ENCODE measurements at places on chromosomes 11 and 22.

DNA sequence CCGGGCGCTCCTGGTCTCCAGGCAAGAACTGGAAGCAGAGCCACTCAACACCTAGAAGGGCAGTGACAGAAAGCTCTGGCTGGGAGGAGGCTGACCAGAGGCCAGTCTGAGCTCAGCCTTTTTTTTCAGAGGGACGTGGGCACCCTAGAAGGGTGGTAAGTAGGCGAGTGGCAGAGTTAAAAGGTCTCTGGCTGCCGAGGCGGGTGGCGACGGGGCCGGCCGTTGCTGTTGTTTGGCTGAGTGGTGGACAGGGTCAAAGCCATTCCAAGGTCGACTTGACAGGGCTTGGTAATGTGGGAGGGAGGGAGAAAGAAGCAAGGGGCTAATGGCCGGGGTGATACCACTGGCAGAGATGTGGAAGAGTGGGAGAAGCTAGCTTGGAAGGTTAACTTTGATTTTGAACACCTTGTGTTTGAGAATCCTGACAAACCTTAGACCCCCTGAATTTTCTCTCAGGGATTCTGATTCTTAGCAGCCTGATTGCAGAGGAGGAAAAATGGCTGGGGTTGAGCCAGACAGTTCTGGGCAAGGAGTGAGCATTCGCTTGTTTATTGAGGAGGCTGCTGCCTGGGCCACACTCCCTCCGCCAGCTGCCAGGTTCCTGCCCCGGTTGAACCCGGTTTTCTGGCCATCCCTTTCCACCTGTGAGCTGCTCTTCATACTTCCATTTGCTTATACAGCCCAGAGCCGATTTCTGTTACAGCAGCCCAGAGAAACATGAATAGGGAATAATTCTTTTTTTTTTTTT lies 868 bp upstream of the SYCE3 start:
- no peak for DNase-seq

- no peak for DNase-seq
Measured at GRCh38 chr22:31085928-31086327, 4.8 kb downstream of the SMTN start.

DNA sequence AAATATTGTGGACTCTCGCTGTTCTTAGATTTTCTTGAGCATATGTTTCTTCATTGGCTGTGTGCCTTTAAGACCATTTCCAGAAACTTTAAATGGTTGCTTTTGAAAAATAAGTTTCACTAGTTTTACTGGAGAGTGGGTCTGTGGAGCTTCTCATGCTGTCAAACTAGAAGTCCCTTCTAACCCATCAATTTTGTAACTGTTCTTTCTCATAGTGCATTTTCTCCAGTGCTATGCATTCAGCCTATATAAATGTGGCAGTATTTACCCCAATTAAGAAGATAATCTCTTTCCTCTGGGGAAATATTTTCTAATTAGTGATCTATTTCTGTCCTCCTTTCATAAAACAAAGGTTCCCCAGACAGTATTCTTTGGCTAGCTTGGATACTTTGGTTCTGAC lies 97.9 kb upstream of the RRM1 start:
- DNase-seq: no peak

GRCh38 chr11:132251061-132251460 lies 880.6 kb downstream of the NTM start:
- no peak for DNase-seq

DNA sequence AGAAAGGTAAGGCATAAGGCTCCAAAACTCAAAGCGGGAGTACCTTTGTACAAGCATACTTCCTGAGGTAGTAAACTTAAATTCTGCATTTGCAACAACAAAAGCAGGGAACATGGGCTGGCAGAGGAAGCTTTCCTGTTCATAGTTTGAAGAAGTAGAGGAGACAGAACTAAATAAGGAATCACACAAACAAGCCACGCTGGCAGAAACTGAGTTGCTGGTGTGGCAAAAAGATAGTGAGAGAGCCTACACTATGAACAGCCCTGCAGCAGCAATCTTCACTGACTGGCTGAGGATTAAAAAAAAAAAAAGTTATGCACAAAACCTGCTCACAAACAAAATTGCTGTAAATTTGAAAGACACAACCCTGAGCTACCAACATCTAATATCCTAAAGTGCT lies 46.5 kb downstream of the FCHSD2 start:
- DNase-seq: no peak

- DNase-seq: no peak
Measured at GRCh38 chr11:109514313-109515018, 92.5 kb downstream of the C11orf87 start.

DNA sequence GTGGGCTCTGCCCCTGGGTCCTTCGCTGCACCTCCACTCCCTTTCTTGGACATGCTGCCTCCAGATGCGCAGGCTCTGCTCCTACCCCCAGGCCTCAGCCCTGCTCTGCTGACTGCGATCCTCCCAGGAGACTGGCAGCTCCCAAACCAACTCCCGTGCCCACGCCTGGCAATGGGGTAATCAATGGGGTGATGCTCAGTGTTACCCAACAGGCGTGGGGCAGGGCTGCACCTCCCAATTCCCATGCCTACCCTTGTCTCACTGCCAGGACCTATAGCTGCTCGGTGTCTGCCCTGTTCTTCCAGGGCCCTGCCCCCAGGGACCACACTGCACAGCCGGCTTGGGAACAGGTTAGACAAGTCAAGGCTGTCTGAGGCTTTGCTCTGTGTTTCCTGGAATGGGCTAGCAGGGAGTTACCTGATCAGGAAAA lies at the start of gene ALDH3B2:
Gene ALDH3B2, minus strand, starts transcription at position 182 of the 430 bp plus-strand sequence. CDS start 7,688 bp downstream, outside the sequence.
- no peak for DNase-seq

- no peak for DNase-seq
Measured at GRCh38 chr22:39943953-39944872, 16.0 kb upstream of the TMA7B start.

GRCh38 chr11:119362741-119363080 lies 16.2 kb upstream of the MFRP start:
- no peak for DNase-seq

GRCh38 chr22:42444077-42444904 lies 12.1 kb upstream of the NFAM1 start:
- DNase-seq: peak; percentile 73

- no peak for DNase-seq
Measured at GRCh38 chr11:123561431-123561800, 93.0 kb downstream of the SCN3B start.

GRCh38 chr22:22926370-22927195 lies 39.0 kb downstream of the IGLL5 start:
- no peak for DNase-seq

- DNase-seq: no peak
Measured at GRCh38 chr11:114134870-114135269, 75.4 kb downstream of the ZBTB16 start.

GRCh38 chr11:91857179-91857578 lies 367.4 kb upstream of the FAT3 start:
- no peak for DNase-seq

- DNase-seq: no peak
Measured at GRCh38 chr11:81005595-81005994, 1564.8 kb upstream of the TENM4 start.

DNA sequence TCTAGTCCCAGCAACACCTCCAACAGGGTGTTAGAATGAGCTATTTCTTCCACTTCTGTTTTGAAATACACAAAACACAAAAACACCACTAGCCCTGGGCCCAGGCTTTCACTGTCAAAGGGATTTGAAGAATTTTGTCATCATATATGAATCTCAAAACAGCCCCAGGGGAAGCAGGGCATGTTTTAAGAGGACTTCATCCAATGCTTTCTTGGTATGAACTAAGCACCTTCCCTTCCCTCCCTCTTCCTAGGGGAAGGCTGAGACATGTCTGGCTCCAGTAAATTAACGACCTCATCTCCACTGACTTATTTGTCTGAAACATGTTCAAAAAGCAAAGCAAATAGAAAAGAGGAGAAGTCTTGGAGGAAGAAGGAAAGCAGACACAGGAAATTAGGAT lies 75.7 kb upstream of the INCENP start:
- no peak for DNase-seq

GRCh38 chr22:19849835-19850762 lies 4.6 kb downstream of the GNB1L start:
- DNase-seq: no peak

- DNase-seq: no peak
Measured at GRCh38 chr11:129620237-129621104, 195.2 kb upstream of the TMEM45B start.

DNA sequence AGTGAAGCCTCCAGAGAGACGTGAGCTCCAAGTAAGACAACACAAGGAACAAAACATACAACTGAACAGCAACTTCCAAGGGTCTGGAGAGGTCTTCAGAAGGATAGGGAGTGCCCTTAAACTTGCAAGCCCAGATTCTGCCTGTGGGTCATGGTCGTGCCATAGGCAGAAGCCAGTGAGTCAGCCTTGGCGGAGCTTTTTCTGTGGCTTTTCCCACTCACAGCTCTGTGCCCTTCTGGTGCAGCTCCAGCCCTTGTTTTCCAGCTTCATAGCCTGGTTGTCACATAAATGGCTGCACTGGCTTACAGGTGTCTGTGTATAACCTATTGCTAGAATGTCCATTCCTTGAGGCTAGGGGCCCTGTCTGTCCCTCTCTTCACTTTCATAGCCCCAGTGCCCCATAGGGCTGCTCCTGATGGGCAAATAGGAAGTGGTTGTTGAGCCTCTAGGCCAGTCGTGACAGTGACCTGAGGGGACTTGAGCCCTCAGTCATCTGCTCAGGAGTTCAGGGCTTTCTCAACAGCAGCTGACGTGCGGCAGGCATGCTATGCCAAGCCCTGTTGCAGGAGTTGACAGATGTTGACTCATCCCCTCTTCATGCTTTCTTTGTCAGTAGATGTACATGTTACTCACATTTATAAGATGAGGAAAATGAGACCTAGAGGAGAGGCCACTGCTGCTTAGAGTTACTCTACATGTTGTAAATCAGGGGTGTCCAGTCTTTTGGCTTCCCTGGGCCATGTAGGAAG lies 7.4 kb downstream of the MED15 start:
- DNase-seq: no peak

GRCh38 chr22:19943082-19944026 lies 1.7 kb upstream of the TXNRD2 start:
- DNase-seq: no peak

GRCh38 chr22:47810505-47811500 lies 1048.4 kb downstream of the TBC1D22A start:
- no peak for DNase-seq

GRCh38 chr22:47802421-47802820 lies 1040.0 kb downstream of the TBC1D22A start:
- DNase-seq: no peak

GRCh38 chr22:49767355-49768062 lies 60.2 kb downstream of the BRD1 start:
- peak; percentile 43 for DNase-seq

- DNase-seq: no peak
Measured at GRCh38 chr22:25370322-25370721, 150.9 kb downstream of the CRYBB2 start.

GRCh38 chr11:96314326-96315020 lies 28.5 kb downstream of the MAML2 start:
- no peak for DNase-seq

- DNase-seq: no peak
Measured at GRCh38 chr22:24008022-24008283, 2.7 kb upstream of the GSTT4 start.

DNA sequence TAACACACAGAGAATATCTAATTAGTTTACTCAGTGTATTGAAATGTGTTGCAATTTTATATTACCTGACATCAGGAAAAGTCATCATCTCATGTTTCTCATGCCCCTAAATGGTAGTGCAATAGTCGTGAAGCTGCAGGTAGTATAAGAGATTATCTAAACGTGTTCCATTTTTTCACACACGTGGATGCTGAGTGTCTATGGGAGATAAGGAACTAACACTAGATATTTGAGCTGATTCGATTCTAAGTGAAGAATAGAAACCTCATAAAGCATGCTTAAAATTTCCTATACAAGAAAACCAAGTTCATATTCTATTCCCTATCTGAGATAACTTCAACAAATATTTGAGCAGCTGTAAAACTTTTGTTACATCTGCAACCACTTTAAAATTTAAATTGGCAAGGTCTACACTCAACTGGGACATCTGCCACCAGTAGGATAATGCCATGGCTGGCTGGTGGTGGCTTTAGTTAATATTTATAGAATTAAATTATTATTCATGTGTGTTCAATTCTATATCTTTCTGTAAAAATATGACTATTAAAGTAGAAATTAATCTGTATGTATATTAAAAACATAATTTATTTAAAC lies 388.8 kb downstream of the LUZP2 start:
- no peak for DNase-seq

- DNase-seq: no peak
Measured at GRCh38 chr11:129888451-129888850, 6.9 kb downstream of the NFRKB start.

DNA sequence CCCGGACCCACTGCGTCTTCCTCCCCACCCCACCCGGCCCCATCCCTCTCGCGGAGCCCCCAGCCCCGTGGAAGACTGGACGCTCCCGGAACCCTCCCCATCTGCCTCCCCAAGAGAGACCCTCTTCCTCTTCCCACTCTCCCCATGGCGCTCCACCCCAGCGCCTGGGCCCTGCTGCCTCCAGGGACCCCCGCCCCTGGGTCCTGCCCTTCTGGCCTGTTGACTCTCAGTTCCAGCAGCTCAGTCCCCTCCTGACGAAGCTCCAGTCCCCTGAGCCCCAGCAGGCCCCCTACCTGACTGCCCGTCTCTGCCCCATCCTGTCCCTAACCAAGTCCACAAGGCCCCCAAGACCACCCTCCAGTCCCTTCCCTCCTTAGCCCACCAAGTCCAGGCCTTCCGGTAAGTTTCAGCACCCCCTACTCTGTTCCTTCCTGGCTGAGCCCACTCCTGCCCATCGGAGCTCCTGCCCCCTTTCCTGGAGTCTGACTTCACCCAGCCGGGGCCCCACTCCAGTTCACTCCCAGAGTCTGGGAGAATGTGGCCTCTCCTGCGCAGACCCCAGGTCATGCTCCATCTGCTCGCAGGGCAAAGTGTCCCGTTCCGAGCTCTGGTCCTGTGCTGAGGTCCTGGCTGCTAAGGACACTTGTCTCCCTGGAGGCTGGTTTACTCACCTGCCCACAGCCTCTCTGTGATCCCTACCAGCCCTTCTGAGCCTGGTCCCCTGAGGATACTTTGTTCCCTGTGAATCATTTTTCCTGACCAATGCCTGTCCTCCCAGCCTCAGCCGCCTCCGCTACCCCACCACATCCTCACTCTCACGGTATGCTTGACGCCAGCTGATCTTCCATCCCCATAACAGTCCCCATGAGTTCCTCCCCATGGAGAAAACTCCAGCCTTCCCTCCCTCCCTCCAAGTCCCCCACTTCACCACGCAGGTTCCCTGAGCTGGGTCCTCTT lies 722 bp downstream of the IFITM10 start:
- no peak for DNase-seq

Measured in activated naive CD4-positive, alpha-beta T cell treated with anti-CD3 and anti-CD28 coated beads, Interleukin-2, amount 50 U/mL, for 72 hours (primary cell).